ENCODE measurements at places on chromosomes 16 and 17. TPM values are rescaled to one million over a fixed set of nuclear protein-coding genes. Genes with fewer than 3 reads are reported as not detected.

DNA sequence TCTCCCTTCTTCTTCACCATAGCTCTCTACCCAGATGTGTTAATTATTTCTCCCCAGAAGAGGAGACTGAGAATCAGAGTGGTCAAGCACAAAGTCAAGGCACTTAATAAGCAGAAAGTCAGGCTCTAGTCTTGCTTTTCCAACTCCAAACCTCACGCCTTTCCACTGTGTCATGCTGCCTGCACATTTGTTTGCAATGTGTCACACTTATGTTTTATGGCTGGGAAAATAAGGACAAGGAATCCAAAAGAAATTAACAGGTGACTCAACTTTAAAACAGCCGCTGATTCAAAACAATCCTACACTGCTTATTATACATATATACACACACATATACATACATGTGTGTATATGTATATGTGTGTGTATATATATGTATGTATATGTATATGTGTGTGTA, 255.7 kb upstream of the DYNLRB2 start:
- no peak for DNase-seq

Gene UBE2O
- 20.2 TPM for total RNA-seq

DNA sequence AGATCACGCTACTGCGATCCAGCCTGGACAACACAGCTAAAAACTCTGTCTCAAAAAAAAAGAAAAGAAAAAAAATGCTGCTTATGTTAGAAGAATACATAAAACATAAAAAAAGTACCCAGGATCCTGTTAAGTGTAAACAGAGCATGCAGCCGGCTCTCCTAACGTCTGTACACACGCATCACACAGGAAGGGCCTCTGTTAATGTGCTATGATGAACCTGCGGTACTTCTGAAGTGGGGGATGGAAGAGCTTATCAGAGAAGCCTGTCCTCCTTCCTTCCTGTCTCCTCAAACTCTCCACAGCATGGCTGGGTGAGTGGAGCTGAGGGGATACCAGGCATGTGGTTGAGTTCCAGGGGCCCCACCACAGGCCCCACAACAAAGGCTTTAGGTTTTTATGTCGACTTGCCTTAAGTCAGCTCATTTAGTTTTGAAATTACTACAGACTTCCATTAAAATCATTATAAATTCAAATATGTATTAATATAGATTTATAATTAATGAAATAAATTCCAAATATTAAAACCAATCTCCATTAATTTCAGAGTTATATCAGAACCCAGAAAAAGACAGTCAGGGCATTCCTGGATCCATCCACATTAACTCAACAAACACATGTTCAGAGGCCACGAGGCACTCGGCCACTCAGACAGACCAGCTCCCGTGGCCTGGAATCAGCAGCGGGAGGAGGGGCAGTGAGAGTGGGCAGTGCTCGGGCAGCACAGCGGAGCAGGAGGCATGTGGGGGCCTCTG, 11.7 kb downstream of the CCDC57 start:
- no peak for DNase-seq

DNA sequence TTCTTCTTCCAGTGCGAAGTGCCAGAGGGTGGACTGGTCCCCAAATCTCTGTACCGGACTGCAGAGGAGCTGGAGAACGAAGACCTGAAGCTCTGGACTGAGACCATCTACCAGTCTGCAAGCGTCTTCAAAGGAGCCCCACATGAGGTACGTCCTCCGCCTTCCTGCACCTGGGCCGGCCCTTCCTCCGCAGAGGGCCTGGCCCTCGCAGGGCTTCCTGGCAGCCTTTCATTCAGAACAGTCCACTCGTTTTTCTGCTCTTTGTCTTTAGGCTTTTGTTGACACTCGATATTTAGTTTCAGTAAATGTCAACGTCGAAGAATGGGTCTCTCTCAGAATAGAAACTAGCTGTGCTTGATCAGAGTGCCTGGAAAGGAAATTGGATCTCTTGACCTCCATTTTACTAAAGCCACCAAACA, 68.6 kb downstream of the SEC14L1 start:
- DNase-seq: no peak

- DNase-seq: no peak
Measured at GRCh38 chr16:85956426-85956825, 57.5 kb downstream of the IRF8 start.

Gene UBE2G1
- total RNA-seq: 34.9 TPM

Gene TUFM
- total RNA-seq: 51.9 TPM

Gene NPIPB13
- 1.6 TPM for total RNA-seq

Gene CCDC78
- total RNA-seq: 0.20 TPM

Gene CA4
- 3.2 TPM for total RNA-seq

GRCh38 chr16:61313931-61314330, 722.3 kb downstream of the CDH8 start:
- no peak for DNase-seq

DNA sequence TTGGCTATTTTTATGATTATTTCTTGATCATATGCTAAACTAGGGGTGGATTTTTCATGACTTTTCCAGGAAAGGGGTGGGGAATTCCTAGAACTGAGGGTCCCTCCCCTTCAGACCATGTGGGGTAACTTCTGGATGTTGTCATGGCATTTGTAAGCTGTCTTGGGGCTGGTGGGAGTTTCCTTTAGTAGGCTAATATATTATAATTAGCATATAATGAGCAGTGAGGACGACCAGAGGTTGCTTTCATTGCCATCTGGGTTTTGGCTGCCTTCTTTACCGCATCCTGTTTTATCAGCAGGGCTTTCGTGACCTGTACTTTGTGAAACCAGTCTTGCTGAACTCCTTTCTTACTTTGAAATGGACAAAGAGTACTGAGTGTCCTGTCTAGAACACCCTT, 40.4 kb upstream of the ABCA5 start:
- DNase-seq: no peak

Gene SLC13A2
- total RNA-seq: 0.20 TPM

Gene DNAH17
- total RNA-seq: 0.59 TPM

Gene CCL3
- 7.9 TPM for total RNA-seq

DNA sequence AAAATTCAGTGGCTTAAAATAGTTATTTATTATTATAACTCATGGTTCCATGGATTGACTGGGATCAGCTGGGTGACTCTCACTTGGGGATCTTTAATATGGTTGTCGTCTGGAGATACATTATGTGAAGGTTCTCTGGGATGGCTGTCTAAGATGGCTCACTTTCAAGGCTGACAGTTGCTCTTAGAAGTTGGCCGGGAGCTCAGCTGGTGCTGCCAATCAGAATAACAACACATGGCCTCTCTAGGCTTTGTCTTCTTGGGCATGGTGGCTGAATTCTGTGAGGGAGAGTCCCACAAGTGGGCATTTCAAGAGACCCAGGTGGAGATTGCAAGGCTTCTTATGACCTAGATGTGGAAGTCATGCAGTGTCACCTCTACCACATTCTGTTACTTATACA, 269.7 kb downstream of the CA10 start:
- DNase-seq: no peak

GRCh38 chr17:67682196-67682595, 35.5 kb upstream of the NOL11 start:
- DNase-seq: no peak

Gene GAST
- total RNA-seq: not detected

DNA sequence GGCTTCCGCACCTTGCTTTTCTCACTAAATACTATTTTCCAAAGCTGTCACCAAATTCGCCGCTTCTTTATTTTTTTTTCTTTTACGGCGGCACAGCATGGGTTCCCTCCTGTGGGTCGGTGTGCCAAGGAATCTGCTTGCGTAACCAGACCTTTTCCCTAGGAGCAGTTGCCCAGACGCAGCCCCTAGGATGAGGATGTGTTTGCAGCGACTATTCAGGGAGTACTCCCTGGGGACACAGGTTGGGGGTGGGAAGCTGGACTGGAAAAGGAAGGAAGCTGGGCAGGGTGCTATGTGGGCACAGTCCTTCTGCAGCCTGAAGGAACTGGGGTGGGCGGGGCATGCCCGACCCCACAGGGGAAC, 49.0 kb upstream of the ZCCHC14 start:
- no peak for DNase-seq

Data from skin of body (tissue), 3 donors.